ENCODE measurements at places on chromosomes 2 and 18. TPM values are rescaled to one million over a fixed set of nuclear protein-coding genes. Genes with fewer than 3 reads are reported as not detected.

- no peak for DNase-seq
Observed at GRCh38 chr18:63054901-63055584, 264.5 kb downstream of the BCL2 start.

GRCh38 chr2:105761931-105762515, 17.3 kb downstream of the NCK2 start:
- no peak for DNase-seq

GRCh38 chr2:240459401-240460252, 24.2 kb downstream of the GPC1 start:
- DNase-seq, result peak; percentile 72

DNA sequence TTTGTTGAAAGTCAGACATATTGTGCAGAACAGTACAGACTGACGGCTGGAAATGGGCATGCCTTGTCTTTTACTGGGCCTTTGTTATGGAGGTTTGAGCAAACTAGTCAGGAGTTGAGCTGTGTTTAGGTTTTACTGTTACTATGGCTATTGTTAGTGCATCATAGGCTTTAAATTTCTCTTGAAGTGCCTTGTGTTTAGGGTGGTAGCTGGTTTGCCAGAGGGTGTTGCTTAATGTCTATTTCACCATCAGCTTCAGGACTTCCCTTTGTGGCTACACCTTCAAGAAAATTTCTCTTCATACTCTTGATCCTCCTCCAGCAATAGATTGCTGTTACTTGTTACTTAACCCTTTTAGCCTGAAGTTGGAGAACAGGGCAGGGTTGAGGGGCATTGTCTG, 104.6 kb downstream of the CAPN13 start:
- DNase-seq, result no peak

GRCh38 chr2:186612555-186613440, 22.9 kb downstream of the ITGAV start:
- no peak for DNase-seq

- DNase-seq, result peak; percentile 95
Observed at GRCh38 chr2:98731041-98731893, at the start of gene MGAT4A. MGAT4A (minus strand) TSS chr2:98731132; CDS start chr2:98726332, 4,800 bp downstream.

DNA sequence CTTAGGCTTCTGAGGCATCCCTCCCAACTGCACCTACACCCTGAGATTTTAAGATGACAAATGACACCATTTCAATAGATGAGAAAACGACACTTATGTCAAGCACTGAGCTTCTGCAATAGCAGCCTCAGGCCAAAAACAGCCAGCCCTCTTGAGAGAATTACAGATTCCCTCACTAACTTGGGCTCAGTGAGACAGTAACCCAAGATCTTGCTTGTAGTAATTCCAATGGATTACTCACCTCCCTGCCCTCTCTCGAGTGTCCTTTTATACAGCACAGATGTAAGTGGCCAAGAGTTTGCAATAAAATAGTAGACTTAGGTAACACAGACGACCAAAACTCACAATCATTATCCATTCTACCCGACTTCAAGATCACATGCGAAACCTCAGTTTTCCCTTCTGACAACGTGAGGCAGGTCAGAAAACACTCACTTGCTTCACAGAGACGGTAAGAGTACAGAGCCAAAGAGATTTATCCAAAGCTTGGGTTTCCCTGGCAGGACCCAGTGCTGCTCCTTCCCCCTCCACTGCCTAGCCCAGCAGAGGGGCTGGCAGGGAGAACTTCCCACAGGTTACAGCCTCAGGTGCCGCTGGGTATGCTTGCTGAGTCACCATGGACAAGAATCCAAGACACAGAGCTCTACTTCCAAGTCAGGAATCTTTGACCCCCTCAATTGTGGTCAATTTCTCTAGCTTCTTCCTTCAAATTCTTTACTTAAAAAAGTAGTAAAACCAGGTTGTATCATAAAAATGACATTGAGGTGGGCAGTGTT, 181.4 kb downstream of the MYO5B start:
- DNase-seq, result no peak

DNA sequence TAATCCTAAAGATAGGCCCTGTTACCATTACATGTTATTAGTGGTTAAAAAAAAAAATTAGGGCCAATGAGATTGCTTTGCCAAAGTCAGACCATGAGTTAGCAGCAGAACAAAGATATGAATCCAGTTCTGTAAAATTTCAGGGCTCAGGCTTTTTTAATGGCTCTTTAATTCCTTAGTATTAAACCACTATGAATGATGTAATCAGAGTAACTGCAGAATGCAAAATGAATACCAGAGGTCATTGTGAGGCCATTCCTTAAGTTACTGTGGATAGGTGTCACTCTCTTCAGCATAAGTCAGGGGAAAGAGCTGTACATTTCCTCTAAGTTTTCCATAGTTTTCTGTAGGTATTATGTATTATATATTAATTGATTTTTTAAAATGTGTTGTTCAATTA, 42.2 kb upstream of the TBR1 start:
- DNase-seq, result no peak

- DNase-seq, result no peak
Observed at GRCh38 chr2:26193578-26194231, 20.8 kb downstream of the GAREM2 start.

- no peak for DNase-seq
Observed at GRCh38 chr2:151996243-151997003, 102.4 kb downstream of the CACNB4 start.

DNA sequence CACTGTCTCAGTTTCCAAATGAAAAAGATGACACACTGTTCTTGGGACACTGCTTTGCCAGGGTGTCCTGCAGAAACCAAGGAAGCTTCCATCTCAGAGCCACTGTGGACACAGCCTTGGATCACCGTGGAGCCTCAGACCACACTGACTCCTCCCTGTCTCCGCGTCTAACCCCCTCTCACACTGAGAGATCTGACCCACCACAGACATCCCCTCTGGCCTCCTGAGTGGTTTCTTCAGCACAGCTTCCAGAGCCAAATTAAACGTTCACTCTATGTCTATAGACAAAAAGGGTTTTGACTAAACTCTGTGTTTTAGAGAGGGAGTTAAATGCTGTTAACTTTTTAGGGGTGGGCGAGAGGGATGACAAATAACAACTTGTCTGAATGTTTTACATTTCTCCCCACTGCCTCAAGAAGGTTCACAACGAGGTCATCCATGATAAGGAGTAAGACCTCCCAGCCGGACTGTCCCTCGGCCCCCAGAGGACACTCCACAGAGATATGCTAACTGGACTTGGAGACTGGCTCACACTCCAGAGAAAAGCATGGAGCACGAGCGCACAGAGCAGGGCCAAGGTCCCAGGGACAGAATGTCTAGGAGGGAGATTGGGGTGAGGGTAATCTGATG, 113.4 kb upstream of the PKDCC start:
- no peak for DNase-seq

DNA sequence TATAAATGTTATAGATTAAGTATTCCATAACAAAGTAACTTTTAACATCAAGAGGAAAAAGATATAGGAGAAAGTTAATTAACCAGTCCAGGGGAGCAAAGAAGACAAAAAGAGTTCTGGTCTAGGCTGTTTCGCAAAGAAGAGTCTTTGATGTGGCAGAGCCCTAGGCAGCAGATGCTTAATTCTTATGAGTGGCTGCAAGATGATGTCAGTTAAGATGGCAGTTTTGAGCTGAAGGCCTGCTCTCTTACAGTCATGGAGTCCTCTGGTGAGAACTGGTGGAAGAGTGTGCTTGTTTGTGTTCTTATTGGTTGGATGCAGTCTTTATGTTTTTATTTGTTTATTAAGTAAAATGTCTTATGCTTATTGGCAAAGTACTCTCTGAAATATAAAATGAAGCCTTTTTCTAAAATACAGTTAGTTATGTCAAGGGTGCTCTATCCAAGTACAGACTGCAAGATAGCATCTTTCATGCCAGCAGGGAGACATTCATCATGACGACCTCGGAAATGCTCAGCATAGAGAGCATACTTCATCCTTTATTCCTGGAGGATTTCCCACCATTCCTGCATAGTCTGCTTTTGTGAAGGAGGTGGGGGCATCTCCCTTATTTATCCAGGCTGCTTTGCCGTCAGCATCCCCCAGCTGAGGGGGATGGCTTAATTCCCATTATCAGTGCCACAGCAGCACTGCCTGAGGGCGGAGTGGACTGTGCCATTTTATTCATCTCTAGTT, 38.9 kb upstream of the SERPINE2 start:
- no peak for DNase-seq

GRCh38 chr18:31683106-31683505, 1.3 kb downstream of the B4GALT6 start:
- DNase-seq, result no peak

DNA sequence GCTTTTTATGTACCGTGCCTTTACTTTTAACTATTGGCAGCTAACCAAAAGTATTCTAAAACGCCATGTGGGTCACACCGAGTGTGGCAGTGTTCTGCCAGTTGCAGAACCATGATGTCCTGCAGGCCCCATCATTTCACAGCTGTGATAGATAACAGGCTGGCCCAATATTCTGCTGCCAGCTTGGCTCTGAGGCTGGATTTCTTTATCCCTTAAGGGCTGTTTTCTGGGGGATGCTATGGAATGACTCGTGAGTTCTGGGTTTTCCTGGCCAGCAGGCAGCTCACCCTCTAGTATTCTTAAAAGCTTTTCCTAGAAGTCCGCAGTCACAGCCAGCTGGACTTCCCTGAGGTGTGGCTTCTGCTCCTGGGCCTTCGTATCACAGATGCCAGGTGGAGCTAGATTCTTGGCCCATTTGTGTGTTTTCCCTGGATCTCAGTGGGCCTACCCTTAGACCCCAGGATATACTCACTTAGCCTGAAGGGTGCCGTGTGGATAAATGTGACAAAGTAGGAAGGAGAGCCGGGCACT, 41.0 kb downstream of the FHOD3 start:
- DNase-seq, result no peak

DNA sequence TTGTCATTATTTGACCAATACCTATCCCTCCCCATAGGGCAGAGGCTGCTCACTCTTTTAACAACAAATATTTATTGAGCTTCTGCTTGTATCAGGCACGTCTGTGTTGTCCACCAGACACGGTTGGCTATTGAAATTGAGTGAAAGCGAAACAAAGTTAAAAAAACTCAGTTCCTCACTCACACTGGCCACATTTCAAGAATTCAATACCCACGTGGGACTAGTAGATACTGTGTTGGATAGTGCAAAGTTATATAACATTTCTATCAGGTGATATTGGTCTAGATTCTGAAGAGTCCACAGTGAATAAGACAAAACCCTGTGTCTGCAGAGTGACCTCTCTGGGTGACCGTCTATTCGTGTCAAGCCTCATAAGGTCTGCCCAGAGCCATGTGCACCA, 43.9 kb upstream of the GALR1 start:
- no peak for DNase-seq

DNA sequence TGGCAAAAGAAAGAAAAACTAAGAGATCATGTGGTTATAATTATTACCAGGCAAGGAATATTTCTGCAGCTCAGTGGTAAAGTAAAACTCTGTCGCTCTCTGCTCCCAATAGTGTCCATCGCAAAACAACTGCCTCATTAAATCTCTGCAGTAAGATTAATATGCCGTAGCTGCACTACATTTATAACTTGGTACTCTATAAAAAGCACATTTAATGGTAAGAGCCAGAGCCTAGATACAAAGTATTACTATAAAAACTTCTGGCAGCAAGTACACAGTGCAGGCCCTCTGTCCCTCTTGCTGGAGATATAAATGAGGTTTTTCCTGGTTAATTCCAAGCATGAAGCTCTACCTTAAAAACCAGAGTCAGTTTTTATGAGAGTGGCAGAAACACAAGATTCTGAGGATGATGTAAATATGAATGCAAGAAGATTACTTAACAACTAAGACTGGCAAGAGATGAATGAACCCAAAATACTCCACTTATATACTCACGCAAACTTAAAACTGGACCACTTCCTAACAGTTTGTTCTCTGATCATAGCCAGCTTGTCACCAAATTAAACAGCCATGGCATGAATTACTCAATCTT, 25.5 kb downstream of the ZNF521 start:
- DNase-seq, result no peak

GRCh38 chr2:223724861-223725260, 112.5 kb downstream of the AP1S3 start:
- no peak for DNase-seq

- peak; percentile 93 for DNase-seq
Observed at GRCh38 chr2:168247341-168248261, at the start of gene STK39. STK39 (minus strand) TSS chr2:168247595; CDS start chr2:168247435, 160 bp downstream.

DNA sequence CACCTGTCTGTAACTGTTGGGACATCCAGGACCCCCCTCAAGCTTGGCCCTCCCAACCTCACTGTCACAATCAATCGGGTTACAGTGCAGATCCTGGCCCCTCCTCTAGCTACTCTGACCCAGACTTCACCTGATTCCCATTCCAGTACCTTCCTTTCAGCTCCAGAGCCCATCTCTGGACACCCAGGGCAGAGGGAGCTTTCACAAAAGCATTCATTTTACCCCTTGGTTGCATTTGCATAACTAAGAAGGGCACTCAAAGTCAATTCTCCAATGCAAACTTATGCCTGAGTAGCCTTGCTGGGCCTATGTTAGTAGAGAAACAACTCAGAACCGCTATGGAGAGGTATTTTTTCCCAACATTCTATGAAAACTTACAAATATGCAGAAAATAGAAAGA, 7.4 kb downstream of the ZAP70 start:
- DNase-seq, result peak; percentile 18

GRCh38 chr2:37244017-37244416, 12.6 kb downstream of the NDUFAF7 start:
- DNase-seq, result no peak

GRCh38 chr2:221554769-221555493, 17.2 kb downstream of the EPHA4 start:
- no peak for DNase-seq

- DNase-seq, result no peak
Observed at GRCh38 chr2:15412309-15412708, 148.8 kb downstream of the NBAS start.

DNA sequence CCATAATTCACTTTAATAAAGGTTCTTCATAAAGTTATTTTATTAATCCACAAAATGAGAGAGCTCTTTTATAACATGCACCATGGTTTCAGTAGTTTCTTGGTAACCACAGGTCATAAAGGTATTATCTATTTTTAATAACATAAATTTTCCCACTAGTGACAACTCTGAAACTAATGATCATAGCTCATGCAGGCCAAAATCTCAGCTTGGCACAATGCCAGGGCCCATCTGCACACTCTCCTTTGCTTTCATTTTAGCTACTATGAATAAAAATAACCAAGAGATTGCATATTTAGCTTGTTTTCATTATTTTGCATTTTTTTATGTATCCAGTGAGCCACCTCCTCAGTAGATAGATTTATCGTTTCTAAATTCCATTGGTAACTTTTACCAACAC, 691.8 kb upstream of the CHAC2 start:
- no peak for DNase-seq

- no peak for DNase-seq
Observed at GRCh38 chr2:217016796-217017419, 157.0 kb upstream of the TNP1 start.

- peak; percentile 38 for DNase-seq
Observed at GRCh38 chr18:79589601-79590091, 90.0 kb upstream of the CTDP1 start.

Gene NYAP2
- total RNA-seq, result 0.17 TPM

Gene WDSUB1
- total RNA-seq, result 12.1 TPM

Gene ZNF397
- 30.9 TPM for total RNA-seq

Gene RGPD4
- total RNA-seq, result not detected

Gene MYOM1
- 1.7 TPM for total RNA-seq

Gene LRRTM4
- total RNA-seq, result 0.16 TPM

Gene UCN
- 2.6 TPM for total RNA-seq

Gene NFATC1
- 56.2 TPM for total RNA-seq

Gene DSG1
- total RNA-seq, result not detected

Gene TGFA
- 27.5 TPM for total RNA-seq

Gene MOCOS
- 1.3 TPM for total RNA-seq

Gene EFHD1
- total RNA-seq, result 46.6 TPM

Measured in spleen (tissue), 13 donors.